ENCODE measurements at places on chromosomes 11 and 22.

- DNase-seq, result no peak
Observed at GRCh38 chr11:8649361-8649760, 33.1 kb downstream of the TRIM66 start.

- DNase-seq, result no peak
Observed at GRCh38 chr11:132872211-132872610, 660.1 kb downstream of the OPCML start.

DNA sequence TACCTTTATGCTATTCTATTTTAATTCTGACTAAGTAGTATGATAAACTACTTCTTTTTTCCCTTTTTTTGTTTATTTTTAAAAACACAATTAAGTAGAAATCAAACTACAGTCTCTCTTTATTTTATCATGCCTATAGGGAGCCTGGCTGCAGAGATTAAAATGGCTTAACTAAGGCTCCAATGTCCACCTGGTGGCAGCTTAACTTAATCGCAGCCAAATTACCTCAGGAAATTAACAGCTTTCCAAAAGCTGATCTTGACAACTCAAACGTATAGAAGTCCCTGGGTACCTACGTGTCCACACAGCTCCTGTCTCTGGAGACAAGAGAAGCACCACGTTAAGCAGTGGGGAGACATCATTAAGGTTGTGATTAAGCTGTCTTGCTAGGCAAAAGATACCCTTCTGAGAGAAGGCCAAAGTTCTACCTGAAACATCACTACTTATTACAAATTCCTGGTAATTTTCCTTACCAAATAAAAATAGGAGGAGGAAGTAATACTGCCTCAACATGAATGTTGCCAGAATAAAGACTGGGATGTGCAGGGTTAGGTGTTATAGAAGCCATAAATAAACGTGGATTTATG lies 63.2 kb upstream of the SNX19 start:
- no peak for DNase-seq

DNA sequence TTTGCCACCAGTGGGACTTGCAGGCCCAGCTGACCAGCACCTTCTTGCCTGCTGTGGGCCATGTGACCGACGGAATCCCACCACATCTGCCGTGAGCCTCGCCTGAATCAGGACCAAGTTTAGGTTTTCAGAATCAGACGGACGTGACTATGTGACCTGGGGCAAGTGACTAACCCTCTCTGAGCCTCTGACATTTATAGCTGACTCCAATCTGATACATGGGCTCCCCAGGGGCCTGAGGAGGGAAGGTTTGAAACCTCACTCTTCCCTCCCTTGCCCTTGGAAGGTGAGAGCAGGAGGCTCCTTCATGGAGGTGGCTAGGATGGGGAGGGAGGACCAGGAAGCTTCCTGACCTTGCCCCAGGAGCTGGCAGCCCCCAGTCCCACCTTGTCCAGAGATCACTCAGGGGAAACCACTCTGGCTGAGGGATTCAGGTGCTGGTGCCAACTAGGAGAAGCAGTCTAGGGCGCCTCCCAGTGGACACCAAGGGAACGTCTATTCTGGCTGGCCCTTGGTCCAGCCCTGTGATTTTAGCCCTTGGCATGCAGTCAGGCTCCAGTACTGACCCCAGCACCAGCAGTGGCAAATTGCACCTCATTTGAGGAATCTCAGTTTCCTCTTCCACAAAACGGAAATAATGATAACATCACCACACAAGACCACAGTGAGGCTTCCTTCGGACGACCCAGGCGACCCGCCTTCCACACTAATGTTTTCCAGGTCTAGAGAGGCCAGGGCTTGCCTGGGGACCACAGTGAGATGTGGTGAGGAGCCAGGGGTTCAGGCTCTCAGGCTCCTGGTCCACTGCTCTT lies 47.2 kb upstream of the SYT7 start:
- no peak for DNase-seq

DNA sequence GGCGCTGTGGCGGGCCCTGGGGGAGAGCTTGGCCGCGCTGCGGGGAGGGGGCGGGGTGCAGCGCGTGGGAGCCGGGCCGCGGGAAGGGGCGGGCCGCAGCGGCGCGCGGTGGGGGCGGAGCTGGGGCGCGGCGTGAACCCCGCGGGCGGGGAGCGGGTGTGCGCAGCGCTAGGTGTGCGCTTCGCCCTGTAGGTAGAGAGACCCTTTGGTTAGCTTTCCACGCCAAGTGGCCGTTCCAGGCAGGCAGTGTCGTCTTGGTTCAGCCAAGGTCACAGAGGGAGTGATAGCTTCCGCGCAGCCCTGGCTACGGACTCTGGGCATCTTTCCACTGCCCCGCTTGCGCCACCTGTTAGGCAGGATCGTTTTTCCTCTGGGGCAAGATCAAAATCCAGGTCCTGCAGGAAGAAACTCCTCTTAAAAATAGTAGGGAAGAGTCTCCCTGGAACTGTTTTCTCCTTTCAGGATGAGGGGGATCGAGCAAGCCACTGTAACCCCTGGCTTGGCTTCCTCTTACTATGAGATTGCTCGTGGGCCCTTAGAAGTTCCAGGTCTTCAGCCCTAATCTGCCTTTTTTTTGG lies 434 bp downstream of the BANF1 start:
- DNase-seq, result no peak

GRCh38 chr22:22244316-22245250 lies at the start of gene VPREB1:
Gene VPREB1 (plus strand): TSS chr22:22244786. CDS start chr22:22244814, 28 bp downstream.
- DNase-seq, result no peak

DNA sequence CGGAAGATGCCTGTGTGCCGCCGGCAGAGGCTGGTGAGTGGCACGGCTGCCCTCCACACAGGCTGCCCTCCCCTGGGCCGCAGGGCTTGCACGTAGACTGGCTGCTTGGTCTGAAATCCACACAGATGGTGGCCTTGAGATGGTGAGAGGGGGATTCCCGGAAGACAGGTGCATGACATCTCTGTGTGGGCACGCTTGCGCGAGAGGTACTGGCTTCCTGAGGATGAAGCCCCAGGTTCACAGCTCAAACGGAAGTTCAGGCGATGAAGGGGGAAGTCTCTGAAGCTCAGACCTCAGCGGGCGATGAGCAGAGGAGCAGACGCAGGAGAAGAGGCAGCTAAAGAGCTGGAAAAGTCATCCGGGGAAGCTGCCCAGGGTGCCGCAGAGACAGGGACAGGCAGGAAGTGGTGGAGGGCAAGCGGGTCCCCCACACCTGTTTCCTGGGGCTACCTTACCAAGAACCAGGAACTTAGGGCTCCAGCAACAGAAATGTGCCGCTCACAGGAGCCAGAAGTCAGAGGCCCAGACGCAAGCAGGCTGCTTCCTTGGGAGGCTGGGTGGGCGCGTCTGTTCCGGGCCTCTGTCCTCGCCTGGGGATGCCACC lies 7.2 kb downstream of the CRELD2 start:
- peak; percentile 54 for DNase-seq
